ENCODE measurements at places on chromosomes 4 and X.

DNA sequence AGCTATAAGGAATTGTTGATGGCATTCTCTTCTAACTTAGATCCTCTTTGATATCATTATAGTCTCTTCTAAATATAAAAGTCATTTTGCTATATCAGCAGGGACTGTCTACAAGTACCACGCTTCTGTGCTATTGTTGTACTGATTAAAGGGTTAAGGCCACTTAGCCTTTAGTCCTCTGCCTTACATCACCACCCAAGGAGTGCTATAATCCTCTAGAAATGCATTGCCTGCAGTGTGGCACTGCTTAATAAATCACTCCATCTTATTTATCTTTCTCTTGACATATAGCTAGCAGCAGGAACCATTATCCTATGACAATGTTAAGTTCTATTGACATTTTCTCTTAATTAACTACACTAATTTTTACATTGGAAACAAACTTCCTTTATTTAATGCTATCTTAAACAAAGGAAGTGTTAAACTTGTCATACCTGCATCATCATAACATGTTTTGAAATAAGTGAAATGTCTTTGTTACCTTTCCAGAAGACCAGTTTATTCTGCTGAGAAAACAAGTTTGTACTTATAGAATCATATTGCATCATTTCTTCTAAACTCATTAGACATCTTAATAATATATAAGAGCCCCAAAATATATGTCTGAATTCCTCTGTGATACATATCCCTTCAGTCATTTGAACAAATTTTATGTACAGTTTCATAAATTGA lies 360.9 kb upstream of the ATOH1 start:
- no peak for DNase-seq

DNA sequence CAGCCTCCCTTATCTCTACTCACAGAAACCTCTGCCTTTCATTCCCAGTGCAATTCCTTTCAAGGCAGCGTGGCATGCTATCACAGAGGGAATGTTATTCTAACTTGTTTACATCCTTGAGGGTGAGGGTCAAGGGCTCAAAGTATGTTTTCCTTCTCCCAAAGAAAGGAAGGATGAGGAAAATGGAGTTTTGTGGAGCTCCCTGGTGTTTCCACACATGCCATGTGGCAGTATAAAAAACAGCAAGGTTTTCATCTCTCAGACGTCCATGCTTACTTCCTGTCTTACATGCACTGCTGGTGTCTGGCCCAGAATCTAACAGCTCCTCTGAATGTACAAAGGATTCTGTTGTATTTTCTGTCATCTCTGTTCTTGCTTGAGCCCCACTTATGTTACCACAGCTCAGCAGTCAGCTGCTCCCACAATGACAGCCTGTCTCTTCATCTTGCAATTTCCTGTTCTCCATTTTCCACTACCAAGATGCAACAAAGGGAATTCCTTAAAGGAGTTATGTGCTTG lies 128.0 kb downstream of the SNCA start:
- no peak for DNase-seq

GRCh38 chr4:119227690-119228089 lies 15.2 kb downstream of the USP53 start:
- DNase-seq: no peak

DNA sequence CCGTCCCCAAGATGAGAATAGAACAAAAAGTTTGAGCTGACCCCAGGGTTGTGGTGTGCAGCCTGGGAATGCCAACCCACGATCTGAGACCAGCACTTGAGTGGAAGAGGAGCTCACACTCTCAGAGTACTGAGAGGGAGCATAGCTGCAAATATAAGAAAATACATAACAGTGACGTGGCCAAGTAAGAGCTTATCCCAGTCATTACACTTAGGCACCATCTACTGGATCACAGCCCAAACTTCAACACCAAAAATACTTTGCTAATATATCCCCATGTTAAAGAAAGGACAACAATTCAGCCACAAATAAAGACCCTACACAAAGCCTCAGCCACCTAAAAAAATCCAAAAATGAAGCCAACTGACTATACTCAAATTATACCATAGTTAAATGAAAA lies 33.3 kb upstream of the CXCL6 start:
- no peak for DNase-seq

DNA sequence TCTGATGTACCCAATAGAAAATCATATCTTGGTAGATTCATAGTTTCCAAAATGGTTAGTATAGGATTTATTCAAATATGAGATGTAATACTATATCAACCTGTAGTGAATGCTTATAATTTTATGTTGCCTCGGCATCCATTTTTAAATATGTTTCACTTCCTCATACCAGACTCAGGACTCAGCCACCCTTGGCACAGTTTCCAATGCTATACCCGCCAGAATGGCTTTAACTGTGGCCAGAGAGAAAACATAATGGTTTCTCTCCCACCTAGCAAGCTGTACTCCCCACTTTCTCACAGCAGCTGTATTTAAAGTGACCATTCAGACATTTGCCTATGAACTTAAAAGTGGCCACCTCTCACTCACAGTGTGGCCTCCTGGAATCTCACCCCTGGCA lies 466.6 kb upstream of the PABPC4L start:
- DNase-seq: no peak

DNA sequence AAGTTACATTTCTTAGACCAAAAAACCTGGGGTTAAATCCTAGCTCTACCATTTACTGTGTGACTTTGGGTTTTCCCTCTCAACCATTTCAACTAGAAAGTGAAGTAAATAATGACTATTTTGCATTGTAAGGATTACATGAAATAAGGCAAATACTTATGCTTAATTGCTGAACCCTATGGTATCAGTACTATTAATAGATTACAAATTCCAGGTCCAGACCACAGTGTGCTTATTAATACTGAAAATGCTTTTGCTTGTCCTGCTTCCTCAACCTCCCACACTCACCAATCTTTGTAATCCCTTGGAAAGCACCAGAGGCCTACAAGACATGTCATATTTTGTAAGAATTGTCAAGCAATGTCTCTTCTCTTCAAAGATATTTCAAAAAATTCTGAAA lies 456.5 kb downstream of the SPOCK3 start:
- DNase-seq: no peak

GRCh38 chr4:19739101-19739651 lies 512.5 kb upstream of the SLIT2 start:
- DNase-seq: peak; percentile 53

DNA sequence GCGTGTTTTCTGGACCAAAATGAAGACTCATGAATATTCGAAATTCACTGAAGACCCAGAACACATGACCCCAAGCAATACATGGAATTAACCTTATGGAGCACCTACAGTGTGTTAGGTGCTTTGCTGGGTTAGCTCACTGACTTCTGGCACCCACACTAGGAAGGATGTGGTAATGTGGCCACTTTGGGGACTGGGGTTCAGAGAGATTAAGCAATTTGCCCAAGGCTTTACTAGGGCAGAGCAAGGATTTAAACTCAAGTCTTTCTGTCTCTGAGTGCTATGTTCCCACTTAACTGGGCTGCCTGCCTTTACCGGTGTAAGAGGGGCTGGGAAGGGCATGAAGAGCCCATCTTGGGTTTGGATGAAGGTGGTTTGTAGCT lies 162.0 kb upstream of the ATP6AP2 start:
- no peak for DNase-seq

DNA sequence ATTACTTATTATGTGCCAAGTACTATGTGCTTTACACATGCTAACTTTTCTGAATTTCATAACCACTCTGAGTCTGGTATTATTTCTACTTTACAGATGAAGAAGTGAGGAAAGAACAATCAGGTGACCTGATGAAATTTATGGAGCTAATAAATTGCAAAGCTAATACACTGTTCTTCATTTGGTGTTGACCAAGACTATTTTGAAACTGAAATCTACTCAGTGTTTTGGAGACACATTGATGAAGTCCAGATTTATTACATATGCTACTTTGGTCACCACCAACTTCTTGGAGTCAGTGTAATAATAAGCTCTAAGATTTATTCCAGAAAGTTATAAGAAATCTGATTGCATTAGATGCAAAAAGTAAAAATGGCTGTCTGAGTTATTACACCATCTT lies 637.9 kb downstream of the FAT4 start:
- DNase-seq: no peak

DNA sequence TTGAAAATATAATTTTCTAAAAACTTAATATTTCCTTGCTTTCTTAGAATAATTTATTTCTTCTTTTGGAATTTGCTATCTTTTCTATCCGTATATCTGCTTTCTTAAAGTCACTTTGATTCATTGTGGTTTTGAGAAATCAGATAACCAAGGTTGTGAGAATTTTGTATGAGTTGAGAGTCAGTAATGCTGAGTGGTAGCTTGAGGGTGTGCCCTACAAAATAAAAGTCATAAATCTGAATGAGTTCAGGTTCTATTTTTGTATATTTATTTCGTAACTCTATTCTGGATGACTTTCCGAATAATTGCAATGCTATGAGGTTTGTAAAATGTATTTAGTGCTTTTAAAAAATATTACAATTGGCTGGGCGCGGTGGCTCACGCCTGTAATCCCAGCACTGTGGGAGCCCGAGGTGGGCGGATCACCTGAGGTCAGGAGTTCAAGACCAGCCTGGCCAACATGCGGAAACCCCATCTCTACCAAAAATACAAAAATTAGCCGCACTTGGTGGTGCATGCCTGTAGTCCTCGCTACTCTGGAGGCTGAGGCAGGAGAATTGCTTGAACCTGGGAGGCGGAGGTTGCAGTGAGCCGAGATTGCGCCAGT lies 8.9 kb downstream of the COPS4 start:
- peak; percentile 72 for DNase-seq

- no peak for DNase-seq
Observed at GRCh38 chr4:151409470-151410313, 716 bp downstream of the FHIP1A start.

DNA sequence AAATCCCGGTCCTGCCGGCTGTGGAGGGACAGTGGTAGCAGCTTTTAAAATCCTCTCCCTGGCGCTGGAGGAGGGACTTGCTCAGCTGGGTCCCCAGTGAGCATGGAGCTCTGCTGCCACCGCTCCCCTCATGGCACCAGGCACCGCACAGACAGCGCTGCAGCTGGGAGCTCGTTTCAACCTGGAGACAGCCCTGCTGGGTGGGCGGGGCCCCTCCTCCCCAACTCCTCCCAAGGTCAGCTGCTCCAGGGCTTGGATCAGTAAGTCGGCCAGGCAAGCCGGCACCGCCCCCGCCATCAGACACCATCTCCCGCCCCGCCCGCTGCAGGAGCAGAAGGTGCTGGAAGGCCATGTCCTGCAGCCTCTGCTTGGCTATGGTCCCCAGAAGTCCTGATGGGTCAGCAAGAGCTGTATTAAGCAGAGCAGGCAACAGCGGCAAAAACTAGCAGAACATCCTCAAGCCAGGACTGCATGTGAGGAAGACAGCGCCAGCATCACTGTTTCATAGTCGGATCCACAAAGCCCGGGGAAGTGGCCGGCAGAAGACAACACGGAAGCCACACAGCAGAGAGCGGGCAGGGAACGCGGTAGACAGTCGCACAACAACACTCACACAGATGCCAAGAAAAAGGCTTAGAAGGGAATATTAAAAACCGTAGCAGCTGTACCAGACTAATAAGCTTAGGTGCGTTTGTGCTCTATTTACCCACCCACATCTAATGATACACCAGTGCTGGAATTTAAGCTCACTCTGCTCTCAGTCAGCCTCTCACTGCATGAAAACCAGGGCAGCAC lies 16.2 kb downstream of the ZFYVE28 start:
- DNase-seq: peak; percentile 80

GRCh38 chrX:17737986-17738713 lies 857 bp downstream of the SCML1 start:
- DNase-seq: peak; percentile 9

DNA sequence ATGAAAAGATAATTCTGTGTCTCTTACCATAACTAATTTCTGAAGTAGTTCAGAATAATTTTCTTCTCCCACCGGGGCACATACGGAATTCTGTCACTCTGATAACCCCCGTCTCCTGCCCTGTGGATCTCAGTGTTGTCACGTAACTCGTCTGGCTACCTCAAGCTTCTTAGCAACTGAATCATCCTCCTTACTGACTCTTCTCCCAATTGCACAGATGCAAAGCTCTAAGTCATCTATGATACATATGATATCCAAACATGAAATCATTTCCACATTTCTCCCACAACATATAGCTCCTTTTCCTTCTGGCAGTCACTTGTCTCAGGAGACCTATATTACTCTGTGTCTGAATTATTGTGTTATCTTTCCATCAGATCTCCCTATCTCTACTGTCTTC lies 1043.1 kb upstream of the TENM3 start:
- no peak for DNase-seq

GRCh38 chr4:187679450-187679849 lies 316.1 kb upstream of the ZFP42 start:
- DNase-seq: no peak

DNA sequence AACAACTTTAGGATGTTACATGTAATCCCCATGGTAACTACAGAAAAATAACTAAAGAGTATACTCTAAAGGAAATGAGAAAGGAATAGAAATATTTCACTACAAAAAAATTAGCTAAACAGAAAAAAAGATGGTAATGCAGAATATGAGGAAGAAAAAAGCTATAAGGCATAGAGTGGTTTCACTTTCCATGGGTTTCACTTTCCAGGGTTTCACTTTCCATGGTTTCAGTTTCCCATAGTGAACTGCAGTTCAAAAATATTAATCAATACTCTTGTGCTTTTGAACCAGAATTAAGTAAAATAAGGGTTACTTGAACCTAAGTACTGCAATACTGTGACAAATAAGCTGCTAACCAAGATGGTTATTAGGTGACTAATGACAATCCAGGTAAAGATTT lies 42.0 kb downstream of the NPFFR2 start:
- DNase-seq: no peak

- DNase-seq: peak; percentile 29
Observed at GRCh38 chrX:124240422-124240821, 92.0 kb upstream of the TEX13D start.

DNA sequence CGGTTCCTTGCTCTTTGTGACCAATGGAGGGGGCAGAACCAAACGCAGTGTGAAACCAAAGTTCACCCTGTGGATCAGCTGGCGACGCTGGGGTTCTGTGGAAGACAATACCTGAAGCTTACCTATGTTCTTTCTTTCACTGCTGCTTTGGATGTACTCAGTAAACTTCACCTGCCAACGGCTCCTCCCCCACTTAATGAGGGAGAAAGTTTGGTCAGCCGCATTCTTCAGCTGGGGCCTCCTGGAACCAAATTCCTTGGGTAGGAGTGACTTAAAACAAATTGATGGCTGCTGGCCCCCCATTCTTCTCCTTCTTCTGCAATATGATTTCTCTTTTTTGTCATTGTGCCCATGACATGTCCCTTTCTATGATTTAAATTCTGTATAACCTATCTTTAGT lies 282.4 kb downstream of the ANK2 start:
- DNase-seq: no peak

DNA sequence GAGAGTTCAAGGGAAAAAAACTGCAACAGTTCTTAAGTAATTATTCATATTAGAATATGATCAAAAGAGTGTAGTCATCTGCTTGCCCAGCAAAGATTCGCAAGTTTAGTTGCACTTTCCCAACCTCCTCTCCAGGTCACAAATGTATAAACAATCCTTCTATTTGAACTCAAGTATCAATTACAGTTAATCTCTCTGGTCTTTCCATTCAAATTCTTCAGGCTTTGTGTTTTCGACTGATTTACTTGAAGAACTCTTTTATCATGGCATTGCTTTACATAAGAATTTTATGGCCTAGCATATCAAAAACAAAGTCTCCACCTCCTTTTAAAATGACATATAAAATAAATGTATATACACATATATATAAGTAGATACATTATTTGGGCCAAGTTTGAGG lies 1009.6 kb upstream of the DIAPH2 start:
- no peak for DNase-seq

GRCh38 chr4:40363382-40363920 lies 28.3 kb downstream of the CHRNA9 start:
- DNase-seq: no peak

- no peak for DNase-seq
Observed at GRCh38 chrX:41603596-41603995, 85.2 kb upstream of the GPR34 start.
